Activated CD4-positive, CD25-positive, alpha-beta regulatory T cell (primary cell): ENCODE measurements at places on chromosomes 6 and 20.

DNA sequence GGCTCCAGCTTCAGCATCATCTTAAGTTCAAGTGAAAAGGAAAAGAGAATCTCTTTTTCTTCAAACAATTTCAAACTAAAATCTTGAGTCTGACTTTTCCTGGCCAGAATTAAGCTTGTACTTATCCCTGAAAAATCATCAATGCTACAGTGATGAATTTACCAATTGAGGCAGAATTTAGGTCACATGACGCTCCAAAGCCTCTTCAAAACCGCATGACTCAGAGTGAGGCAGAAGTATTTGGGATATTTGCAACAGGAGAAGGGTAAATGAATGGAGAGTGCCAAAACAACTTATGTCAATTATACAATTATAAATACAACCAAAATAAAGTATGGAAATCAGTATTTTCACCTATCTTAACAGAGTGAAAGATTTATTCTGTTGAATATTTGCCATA, 515.5 kb downstream of the COL12A1 start:
- DNase-seq: no peak

GRCh38 chr20:46999801-47000465, 105.3 kb downstream of the EYA2 start:
- DNase-seq: no peak

DNA sequence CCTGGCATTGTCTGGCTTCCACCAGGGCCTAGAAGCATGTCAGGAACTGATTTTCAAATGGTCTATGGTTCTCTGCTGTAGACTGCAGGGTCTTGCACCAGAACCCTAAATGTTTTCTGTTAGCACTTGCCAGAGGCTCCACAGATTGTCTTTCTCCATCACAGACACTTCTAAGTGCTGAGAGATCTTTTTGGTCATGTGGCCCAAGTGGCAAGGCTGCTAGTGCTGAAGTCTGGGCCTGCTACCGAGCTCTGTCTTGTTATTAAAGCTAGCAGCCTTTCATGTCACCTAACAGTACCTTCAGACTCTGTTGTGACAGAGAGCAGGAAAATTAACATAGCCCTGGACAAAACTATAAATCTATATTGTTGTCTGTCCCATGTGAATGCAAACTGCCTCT, 120.7 kb upstream of the BACH2 start:
- DNase-seq: no peak

GRCh38 chr6:27247133-27247836, at the start of gene PRSS16:
PRSS16 (plus strand) TSS chr6:27247701; CDS start chr6:27247738, 37 bp downstream.
- DNase-seq: no peak

DNA sequence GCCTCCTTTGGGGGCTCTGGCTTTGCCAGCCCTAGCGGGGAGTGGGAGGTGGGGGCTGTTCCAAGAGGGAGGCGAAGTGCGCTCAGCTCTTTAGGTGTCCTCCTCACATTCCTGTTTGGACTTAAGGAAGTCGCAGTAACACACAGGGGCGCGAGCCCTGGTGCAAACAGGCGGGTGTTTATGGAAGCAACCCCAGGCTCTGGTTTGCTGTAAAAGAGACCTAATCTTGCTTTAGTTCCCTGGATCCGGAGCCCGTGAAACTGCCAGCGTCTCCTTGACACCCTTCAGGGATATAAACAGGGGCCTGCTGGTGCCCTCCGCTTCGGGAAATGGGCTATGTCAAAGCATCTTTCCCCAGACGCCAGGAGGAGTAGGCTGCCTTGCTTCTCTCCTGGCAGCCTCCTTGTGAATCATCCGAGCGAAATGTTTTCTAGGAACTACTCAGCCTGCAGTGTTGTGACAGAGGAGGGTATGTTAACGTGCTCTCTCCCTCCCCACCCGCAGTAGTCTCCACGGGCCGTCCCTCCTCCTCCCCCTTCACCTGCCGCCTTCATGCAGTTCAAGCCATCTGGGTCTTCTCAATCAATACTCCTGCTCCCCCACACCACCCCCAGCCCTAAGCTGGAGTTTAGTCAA, 168.0 kb upstream of the LRFN2 start:
- no peak for DNase-seq

DNA sequence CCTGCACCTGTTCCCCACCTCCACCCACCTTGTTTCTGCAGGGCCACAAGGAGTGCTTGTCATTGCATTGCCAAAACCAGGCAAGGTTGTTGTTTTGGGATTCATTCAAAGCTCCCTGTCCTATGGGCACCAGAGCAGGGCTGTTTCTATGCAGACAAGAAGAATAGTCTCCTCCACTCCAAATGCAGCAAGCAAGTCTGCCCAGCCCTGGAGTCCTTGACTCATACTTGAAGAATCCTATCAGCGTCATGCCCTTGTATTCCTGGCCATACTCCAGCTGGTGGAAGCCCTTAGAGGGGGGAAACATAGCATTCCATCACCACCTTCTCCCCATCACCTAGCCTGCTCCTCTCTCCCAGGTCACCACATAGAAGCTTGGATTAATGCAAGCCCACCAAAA, 145.3 kb upstream of the ECI2 start:
- DNase-seq: no peak
